ENCODE measurements at places on chromosomes 2 and 18.
A peak's percentile ranks its signal among the peaks of the same experiment; 100 is the strongest.

- no peak for DNase-seq
These were observed 43.4 kb downstream of the CERS6 start for GRCh38 chr2:168499500-168499899.

DNA sequence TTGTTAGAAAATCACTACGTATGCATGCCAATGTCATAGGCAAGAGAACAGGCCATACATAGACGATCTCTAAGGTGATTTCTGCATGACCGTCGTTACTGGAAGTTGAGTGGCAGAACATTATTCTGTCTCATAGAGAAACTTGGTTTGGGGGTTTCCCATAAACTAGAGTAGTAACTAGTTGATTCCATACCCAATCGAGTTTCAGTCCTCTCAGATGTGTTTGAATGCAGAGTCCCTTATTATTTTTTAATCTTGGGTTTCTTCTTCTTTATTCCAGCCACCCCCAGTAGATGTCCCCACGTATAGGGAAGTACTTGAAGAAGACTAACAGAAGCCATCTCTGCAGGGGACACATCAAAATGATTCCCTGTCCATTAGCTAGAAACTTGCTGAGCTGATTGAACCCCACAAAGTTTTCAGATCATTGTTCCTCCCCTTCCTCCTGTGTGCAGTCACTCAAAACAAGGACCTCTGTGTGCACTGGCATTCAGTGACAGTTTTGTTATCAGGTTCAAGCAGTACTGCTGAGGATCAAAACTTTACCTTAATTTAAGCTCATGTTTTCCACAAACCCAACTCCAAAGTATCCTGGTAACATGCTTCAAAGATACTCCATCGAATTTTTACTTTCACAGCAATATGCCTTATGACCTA, 68.4 kb upstream of the CDCA7 start:
- DNase-seq = no peak

DNA sequence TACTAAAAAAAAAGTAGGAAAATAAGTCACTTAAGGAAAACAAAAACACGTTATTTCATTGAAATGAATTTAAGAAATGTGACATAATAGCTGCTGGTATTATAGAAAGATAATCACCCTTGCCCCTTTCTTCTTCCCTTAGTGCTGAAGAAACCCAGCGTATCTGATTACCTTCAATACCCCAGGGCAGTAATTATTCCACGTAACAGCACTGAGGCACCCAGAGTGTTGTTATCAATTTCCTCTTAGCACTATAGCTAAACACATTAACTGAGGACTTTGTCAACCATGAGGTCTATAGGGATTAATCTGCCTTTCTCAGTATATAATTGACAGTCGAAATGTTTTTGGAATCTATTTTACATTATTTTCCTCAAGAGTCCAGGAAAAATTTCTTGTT, 180.0 kb upstream of the NXPH2 start:
- DNase-seq = no peak

DNA sequence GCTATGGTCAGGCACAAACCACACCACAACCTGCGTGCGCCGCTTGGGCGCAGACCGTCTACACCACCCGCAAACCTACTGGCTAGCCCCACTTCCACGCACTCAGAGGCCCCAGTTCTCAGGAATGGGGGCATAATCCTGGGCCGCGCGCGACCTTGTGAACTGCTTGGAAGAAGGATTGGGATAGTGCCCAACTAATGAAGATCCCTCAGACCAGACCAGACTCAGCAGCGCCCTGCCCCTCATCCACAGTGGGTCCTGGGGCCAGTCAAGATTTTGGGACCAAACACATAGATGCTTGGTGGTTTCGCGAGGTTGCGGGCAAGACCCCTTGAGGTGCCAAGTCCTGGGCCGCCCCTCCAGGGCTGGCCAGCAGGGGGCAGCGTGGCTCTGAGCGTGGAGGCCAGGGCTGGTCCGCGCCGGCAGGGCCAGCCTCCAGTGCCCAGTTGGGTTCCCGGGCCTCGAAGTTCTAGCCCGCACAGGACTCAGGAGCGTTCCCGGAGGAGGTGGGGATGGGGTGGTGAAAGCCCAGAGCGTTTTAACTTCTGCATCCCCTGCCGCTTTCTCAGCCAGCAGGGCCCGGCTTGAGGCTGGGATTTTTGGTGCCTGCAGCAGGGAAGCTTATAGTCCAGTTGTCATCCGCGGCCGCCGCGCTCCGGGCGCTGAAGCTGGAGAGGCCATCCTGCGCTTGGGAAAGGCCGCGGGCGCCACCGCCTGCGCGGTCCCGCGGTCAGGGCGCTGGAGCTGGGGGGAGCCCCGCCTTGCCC, 8.3 kb downstream of the OSR1 start:
- DNase-seq = no peak

GRCh38 chr2:24926602-24927252, 6.7 kb upstream of the ADCY3 start:
- no peak for DNase-seq

GRCh38 chr2:166516712-166517303, 22.8 kb upstream of the SCN7A start:
- no peak for DNase-seq

DNA sequence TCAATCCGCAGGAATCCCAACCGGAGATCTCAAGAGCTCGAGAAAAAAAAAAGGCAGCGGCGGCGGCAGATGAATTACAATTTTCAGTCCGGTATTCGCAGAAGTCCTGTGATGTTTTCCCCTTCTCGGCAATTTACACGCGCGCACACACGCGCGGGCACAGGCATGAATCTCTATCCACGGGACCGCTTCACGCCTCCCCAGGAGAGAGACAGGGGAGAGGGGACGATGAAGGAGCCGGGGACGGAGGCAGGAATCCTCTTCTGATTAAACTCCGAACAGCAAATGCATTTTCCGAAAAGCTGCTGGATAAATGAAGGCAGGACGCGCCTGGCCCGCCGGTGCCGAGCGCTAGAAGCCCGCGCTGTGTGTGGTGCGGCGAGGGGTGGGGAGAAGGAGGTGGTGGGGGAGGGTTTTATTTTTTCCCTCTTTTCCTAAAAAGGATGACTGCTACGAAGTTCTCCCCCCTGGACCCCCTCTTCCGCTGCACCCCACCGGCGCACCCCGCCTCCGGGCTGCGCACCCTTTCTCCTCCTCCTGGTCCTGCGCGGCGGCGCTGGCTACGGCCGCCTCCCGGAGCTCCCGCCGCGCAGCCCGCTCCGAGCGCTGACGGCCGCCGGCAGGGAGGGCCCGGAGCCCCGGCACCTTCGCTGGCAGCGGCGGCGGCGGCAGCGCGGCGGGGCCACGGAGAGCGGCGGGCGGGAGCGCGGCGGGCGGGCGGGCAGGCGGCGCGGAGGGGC, at the start of gene BCL2:
Gene BCL2 (minus strand): TSS at position 387 of the 740 bp plus-strand sequence.
- DNase-seq = peak; percentile 24

All from activated CD8-positive, alpha-beta memory T cell treated with anti-CD3 and anti-CD28 coated beads for 4 hours (primary cell).